ENCODE measurements at places on chromosomes 5 and 9. TPM values are rescaled to one million over a fixed set of nuclear protein-coding genes. Genes with fewer than 3 reads are reported as not detected.
A peak's percentile ranks its signal among the peaks of the same experiment; 100 is the strongest.

DNA sequence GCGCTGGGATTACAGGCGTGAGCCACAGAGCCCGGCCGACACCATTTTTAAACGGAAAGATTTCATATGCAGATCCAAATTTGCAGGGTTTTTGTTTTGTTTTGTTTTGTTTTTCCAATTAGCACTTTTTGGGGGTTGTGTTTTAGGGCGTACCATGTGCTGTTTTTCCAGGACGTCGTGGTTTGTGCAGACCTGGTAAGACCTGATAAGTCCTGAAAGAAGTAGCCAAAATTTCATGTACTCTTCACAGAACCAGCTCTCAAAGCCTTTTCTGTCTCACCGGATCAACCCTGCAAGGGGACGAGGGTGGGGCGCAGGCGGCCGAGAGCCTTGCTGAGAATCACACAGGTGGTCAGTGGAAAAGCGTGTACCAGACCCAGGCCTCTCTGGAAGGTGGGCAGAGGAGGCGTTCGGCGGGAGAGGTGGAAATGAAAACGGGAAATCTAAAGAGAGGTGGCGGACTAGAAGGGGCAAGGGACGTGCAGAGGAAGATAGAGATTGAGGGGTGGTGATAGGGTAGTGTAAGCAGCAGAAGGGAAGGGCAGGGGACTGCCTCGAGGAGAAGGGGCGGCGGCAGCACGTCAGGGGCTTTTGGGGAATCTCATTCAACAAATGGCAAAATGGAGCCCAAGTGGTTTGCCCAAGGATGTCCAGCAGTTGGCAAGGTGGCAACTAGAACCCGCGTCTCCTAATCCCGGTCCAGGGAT is 1.1 kb upstream of the FAF2 start:
- H3K4me1 ChIP-seq, result peaks cover 21% of the 10 kb centered on the region
- no peaks in the 10 kb centered on the region for H3K27me3 ChIP-seq
- DNase-seq, result peak; percentile 16
- peak overlapping the region; percentile 98 for H3K27ac ChIP-seq

DNA sequence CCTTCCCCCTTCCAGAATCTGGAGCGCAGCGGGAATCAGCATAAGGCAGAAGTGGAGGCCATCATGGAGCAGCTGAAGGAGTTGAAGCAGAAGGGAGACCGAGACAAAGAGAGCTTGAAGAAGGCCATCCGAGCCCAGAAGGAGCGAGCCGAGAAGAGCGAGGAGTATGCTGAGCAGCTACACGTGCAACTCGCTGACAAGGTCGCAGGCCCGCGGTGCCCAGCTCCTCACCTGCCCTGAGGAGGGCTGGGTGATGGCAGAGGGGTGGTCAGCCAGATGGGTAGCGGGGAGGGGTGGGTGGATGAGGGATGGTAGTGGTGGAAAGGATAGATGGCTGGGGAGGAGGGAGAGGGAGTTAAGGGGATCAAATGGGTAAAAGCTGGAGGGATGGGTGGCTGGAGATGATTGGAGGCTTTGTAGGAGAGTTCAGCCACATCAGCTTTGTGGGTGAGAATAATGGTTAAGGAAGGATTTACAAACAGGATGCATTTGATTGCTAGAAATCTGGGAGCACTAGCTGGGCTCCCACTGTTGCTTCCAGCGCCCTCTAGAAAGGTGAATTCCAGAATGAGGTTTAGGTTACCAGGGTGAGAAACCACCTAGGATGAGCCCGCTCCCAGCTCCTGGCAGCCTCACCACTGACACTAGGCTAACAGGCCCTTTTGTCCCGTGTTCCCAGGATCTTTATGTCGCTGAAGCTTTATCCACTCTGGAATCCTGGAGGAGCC is 19.7 kb upstream of the GLE1 start:
- DNase-seq, result no peak
- no peaks in the 10 kb centered on the region for H3K27me3 ChIP-seq
- no peak overlapping the region for H3K27ac ChIP-seq
- H3K4me1 ChIP-seq, result no peaks in the 10 kb centered on the region
- H3K36me3 ChIP-seq, result peaks cover 32% of the 10 kb centered on the region

The MEIKIN gene
- total RNA-seq, result 2.1 TPM

The TMEM215 gene
- not detected for total RNA-seq

GRCh38 chr5:67425514-67425913 is 228.9 kb upstream of the CD180 start:
- H3K4me1 ChIP-seq, result no peaks in the 10 kb centered on the region
- H3K4me3 ChIP-seq, result no peak overlapping the region
- no peaks in the 10 kb centered on the region for H3K27me3 ChIP-seq
- DNase-seq, result no peak
- H3K36me3 ChIP-seq, result no peaks in the 10 kb centered on the region
- H3K27ac ChIP-seq, result no peak overlapping the region

The DCP2 gene
- total RNA-seq, result 102 TPM

The NPR3 gene
- 0.15 TPM for total RNA-seq

The CLIC3 gene
- 0.43 TPM for total RNA-seq

DNA sequence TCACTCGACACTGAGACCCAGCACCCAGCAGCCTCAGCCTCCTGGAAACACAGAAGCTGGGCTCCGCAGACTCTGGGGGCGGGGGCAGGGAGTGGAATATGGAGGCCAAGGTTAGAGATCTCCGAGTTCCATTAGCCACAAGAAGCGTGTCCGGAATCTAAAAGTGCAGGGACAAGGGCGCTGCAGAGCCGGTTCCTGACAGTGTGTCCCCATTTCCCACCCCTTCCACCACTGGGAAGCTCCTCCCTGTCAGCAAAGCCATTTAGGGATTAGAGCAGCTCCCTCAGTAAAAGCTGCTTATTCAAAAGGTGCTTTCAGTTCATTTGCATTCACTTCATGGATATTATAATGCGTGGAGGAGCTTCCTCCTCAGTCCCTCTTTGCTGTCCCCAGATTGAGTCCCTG is 74.1 kb upstream of the HSPA9 start:
- H3K4me3 ChIP-seq, result no peak overlapping the region
- no peak overlapping the region for H3K27ac ChIP-seq
- peaks cover 12% of the 10 kb centered on the region for H3K4me1 ChIP-seq
- peaks cover 77% of the 10 kb centered on the region for H3K27me3 ChIP-seq
- DNase-seq, result no peak

DNA sequence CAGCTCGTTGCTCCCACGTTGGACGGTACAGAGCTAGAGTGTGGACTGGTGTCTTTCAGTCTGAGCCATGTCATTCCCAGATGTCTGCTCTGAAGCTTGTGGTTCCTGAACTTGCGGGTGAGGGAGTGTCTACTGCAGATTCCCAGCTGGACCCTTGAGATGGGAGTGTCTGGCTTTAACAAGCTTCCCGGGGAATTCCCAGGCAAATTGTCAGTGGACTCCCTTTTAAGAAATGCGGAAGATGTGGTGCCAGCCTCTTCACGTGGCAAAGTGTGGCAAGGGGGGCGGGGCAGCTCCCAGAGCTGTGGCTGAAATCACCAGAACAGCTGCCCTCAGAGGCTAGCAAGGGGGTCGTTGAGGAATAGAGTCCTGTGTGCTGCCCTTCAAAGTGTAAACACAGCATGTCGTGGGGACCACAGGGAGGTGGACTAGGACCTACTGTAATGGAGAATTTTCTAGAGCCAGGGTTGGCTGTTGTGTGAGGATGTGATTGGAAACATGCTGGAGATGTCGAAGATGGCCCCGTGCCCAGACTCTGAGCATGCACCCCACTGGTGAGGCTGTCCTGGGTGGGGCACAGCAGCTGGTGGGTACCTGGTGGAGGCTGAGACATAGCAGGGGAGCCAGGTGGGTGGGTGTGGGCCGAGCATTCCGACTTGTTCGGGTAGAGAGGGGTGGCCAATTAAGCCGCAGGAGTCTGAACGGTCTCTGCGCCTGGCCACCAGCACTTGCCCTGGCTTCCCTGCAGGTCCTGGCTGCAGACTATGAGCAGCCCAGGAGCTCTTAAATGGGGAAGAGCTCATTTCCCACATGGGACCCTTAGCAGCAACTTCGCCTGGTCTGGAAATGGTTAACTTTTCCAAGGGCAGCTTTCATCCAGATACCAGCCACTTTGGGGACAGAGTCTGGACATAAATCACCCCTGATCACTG is 37.4 kb downstream of the PRRX2 start:
- H3K27ac ChIP-seq, result no peak overlapping the region
- DNase-seq, result no peak
- peaks cover 2% of the 10 kb centered on the region for H3K4me1 ChIP-seq
- no peaks in the 10 kb centered on the region for H3K36me3 ChIP-seq
- peaks cover 10% of the 10 kb centered on the region for H3K27me3 ChIP-seq
- no peak overlapping the region for H3K4me3 ChIP-seq

DNA sequence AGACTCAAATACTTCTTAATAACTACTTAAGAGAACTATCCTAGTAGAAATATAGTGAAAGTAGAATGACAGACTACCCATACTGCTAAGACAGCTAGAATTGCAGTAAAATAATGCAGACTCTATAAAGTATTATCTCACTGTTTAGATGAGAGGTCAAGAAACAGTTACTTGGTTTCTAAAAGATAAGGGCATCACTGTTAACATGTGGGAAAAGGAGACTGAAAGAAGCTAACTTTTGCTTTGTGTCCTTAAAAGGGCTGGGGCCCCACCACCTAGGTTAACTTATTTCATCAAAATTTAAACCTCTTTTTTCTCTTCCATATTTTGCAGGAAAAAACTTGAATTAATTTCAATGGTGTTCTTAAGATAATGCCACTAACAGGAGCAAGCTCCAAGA is 204.3 kb downstream of the CNTLN start:
- no peaks in the 10 kb centered on the region for H3K27me3 ChIP-seq
- DNase-seq, result no peak
- H3K4me3 ChIP-seq, result no peak overlapping the region
- H3K4me1 ChIP-seq, result no peaks in the 10 kb centered on the region
- no peak overlapping the region for H3K27ac ChIP-seq

DNA sequence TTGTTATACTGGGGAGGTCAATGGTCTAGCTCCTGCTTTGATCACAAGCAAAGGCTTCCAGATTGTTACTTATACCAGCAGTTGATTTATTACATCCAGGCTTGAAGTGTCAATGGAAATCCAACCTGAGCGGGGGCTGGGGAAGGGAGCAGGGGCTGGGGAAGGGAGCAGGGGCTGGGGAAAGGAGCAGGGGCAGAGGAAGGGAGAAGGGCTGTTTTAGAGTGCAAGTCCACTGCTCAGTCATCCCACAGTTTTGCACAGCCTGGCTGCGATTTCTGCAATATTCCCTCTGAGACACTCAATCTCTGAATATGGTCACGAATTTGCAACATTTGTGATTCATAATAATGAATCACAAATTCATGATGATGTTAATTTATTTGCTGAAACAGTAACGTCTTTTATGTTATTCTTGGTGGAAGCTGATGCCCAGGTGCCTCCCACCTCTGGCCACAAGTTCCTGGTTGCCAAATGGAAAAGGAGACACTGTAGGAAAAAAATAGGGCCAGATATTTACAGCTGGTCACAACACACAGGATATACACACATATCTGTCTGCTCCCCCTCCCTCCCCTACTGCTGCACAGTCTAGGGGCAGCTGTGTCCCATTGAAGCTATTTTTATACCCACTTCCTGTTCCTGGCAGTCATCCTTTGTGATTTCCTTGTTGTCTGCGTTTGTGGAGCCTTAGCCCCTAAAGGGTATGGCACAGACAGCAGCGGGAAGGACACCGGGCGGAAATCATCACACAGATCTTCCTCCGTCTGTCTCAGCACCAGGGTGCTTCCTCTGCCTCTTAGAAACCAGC is 325.1 kb downstream of the GADD45G start:
- peaks cover 3% of the 10 kb centered on the region for H3K4me1 ChIP-seq
- H3K4me3 ChIP-seq, result no peak overlapping the region
- H3K36me3 ChIP-seq, result no peaks in the 10 kb centered on the region
- peaks cover 11% of the 10 kb centered on the region for H3K27me3 ChIP-seq

GRCh38 chr9:69174616-69175463 is 763 bp downstream of the TJP2 start:
- H3K4me3 ChIP-seq, result peak overlapping the region; percentile 82
- DNase-seq, result peak; percentile 83
- H3K36me3 ChIP-seq, result no peaks in the 10 kb centered on the region
- H3K27me3 ChIP-seq, result peaks cover 36% of the 10 kb centered on the region
- H3K27ac ChIP-seq, result peak overlapping the region; percentile 71

GRCh38 chr9:122445155-122445749 is 32.5 kb downstream of the OR1J1 start:
- no peak for DNase-seq
- no peaks in the 10 kb centered on the region for H3K4me1 ChIP-seq
- H3K4me3 ChIP-seq, result no peak overlapping the region
- no peak overlapping the region for H3K27ac ChIP-seq
- no peaks in the 10 kb centered on the region for H3K36me3 ChIP-seq

The TTLL11 gene
- 0.97 TPM for total RNA-seq

DNA sequence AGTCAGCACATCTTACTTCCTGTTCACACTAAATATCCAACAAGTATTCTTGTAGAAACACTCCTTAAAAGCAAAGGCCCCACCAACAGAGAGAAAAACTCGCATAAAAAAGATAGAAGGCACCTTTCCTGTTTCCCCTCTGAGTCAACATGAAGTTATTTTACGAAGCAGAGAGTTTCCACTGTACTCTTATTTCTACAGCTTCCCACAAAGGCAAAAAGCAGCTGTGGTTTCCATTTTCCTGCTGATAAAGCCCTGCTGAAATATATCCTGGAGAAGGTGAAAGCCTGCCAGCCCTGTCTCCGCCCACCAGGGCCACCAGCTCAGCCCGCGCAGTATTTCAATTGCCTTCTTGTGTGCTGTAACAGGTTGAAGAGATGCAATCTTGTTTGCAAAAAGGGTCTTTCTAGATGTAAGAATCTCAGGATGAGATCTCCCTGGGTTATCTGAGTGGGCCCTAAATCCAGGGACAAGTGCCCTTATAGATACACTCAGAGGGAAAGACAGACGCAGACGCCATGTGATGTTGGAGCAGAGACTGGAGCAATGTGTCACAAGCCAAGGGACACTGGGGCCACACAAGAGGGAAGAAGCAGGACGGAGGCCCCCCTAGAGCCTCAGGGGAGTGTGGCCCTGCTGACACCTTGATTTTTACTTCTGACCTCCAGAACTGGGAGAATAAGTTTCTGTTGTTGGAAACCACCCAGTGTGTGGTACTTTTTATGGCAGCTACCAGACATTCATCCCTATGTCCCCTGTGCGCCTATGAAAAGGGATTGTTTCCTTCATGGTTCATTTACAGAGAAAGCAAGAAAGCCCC is 19.9 kb downstream of the SEMA4D start:
- peaks cover 88% of the 10 kb centered on the region for H3K4me1 ChIP-seq
- H3K27ac ChIP-seq, result peak overlapping the region; percentile 97
- H3K27me3 ChIP-seq, result no peaks in the 10 kb centered on the region
- peak overlapping the region; percentile 79 for H3K4me3 ChIP-seq

DNA sequence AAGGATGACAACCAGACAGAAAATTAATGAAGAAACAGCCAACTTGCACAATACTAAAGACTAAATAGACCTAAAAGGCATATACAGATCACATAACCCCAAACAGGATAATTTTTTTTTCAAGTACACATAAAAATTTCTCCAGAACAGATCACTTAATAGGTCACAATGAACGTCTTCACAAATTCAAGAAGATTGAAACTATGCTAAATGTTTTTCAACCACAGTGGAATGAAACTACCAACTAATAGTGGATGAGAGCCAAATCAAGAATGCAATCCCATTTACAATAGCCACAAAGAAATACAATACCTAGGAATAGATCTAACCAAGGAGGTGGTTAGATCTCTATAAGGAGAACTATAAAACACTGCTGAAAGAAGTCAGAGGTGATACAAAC is 145.8 kb downstream of the TMEM232 start:
- no peak overlapping the region for H3K27ac ChIP-seq
- H3K4me1 ChIP-seq, result no peaks in the 10 kb centered on the region
- no peak overlapping the region for H3K4me3 ChIP-seq
- H3K27me3 ChIP-seq, result no peaks in the 10 kb centered on the region
- no peak for DNase-seq

The CD274 gene
- total RNA-seq, result 32.4 TPM

Measured in activated CD4-positive, alpha-beta memory T cell treated with anti-CD3 and anti-CD28 coated beads for 36 hours (primary cell).